ENCODE measurements at places on chromosomes 12 and 14.

DNA sequence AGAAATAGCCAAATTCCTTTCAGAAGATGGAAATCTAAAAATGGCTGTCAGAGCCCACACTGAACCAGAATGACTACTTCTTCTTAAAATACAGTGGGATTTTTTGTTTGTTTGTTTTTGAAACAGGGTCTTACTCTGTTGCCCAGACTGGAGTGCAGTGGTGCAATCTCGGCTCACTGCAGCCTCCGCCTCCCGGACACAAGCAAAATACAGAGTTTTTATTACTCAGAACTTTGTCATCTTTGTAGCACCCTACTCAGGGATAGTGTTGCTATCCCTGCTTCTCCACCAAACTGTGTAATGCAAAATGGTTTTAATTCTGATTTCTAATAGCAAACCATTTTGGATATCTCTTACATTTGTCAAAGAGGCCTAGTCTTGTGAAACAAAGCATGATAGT lies 16.4 kb downstream of the ZNF410 start:
- no peak for DNase-seq

GRCh38 chr12:96500693-96501092 lies 11.3 kb downstream of the CFAP54 start:
- no peak for DNase-seq

- DNase-seq = no peak
These were observed 13.0 kb upstream of the AMN start for GRCh38 chr14:102909462-102909861.

DNA sequence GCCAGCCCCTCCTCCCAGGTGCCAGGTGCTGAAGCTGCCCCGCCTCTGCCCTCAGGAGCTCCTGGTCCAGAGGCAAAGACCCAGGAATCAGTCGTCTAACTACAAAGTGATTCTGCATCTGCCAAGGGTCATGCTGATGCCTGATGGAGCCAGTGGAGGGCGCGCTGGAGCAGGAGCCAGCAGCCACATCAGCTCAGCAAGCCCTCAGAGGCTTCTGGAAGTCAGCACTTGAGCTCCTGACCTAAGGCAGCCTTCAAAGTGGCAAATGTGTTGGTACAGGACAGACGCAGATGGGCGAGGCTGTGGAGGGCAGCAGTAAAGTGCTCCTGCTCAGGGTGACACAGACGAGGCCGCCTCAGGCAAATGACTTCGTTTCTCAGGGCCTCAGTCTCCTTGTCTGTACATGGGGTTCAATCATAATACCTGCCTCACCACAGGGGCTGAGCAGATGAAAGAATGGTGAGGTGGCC lies 10.9 kb downstream of the C12orf43 start:
- DNase-seq = no peak

GRCh38 chr14:67736771-67737170 lies 35.1 kb downstream of the RDH12 start:
- DNase-seq = no peak

DNA sequence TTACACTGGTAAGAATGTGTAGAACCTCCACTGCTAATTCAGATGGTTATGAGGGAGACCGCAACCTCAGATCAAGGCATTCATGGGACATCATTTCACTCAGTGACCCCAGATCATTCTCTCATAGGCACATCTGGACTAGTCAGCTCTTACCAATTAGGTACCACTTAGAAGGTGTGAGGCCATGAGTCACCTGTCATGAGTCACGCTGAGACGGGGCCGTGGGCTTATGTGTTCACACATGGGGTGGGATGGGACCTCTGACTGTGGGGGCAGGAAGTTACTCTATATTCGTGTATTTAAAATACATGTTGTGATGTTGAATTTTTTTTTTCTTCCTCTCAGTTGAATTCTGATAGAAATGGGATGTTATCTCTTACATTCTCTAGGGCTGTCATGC lies 55.9 kb downstream of the CCDC92 start:
- no peak for DNase-seq

DNA sequence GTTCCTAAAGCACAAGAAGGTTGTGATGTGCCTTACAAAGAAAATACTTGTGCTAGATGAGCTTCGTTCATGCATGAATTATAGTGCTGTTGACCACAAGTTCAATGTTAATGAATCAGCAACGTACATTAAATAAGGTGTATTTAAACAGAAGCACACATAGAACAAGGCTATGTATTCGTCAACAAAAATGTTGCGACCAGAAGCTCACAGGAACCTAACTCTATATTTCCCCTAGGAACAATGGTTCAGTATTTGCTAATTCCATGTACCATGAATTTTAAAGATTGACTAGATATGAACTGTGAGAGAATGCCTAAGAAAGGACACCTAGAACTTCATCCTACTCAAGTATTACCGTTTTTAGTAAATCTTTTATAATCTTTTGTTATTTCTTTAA lies 149.6 kb downstream of the ITPR2 start:
- DNase-seq = no peak

DNA sequence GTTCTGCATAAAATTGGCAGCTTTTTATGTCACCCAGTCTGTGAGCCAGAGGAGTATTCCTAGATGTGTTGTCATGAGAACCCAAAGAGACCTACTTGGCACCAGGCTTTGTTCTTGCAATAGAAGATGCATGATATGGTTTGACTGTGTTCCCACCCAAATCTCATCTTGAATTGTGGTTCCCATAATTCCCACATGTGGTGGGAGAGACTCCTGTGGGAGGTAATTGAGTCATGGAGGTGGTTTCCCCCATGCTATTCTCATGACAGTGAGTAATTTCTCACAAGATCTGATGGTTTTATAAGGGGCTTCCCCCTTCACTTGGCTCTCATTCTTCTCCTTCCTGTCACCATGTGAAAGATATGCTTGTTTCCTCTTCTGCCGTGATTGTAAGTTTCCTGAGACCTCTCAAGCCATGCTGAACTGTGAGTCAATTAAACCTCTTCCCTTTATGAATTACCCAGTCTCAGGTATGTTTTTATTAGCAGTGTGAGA lies 572.0 kb upstream of the ATP2B1 start:
- DNase-seq = no peak

DNA sequence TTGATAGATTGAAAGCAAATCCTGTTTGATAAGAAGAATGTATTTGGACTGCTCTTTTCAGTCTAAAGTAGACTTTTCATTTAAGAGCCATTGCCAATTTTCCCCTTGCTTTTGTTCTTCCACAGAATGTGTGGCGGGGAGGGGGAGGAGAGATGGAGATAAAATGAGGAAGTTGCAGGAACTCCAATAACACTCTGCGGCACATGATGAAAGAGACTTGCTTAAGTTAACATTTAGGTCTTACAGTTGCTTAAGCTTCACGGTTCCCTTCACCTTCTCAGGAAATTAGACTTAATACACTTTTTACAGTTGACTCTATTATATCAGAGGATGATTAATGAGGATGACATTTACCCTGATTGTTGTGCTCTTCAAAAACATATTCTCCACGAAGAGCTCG lies 537.3 kb downstream of the TMTC2 start:
- DNase-seq = no peak

- no peak for DNase-seq
These were observed 3.2 kb upstream of the SYNDIG1L start for GRCh38 chr14:74429221-74429691.

DNA sequence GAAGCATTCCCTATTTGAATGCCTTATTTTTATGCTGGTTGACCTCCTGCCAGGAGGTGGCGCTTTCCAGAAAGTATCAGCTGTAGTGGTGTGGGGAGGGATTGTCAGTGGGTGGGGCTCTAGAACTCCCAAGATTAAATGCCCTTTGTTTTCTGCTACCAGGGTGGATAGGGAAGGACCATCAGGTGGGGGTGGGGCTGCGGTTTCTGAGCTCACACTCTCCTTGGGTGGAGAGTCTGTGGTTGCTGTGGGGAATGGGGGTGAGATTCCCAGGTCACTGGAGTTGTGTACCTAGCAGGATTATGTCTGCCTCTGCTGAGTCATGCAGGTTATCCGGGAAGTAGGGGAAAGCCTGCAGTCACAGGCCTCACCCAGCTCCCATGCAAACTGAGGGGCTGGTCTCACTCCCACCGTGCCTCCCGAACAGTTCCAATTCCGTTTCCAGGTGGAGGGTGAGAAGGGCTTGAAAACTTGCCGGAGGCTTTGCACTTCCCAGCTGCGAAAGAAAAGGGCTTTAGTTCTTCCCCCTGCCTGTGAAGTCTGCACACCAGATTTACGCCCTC lies 68.3 kb downstream of the ALG10B start:
- no peak for DNase-seq

- DNase-seq = no peak
These were observed 230.3 kb downstream of the BCAT1 start for GRCh38 chr12:24718617-24719016.

DNA sequence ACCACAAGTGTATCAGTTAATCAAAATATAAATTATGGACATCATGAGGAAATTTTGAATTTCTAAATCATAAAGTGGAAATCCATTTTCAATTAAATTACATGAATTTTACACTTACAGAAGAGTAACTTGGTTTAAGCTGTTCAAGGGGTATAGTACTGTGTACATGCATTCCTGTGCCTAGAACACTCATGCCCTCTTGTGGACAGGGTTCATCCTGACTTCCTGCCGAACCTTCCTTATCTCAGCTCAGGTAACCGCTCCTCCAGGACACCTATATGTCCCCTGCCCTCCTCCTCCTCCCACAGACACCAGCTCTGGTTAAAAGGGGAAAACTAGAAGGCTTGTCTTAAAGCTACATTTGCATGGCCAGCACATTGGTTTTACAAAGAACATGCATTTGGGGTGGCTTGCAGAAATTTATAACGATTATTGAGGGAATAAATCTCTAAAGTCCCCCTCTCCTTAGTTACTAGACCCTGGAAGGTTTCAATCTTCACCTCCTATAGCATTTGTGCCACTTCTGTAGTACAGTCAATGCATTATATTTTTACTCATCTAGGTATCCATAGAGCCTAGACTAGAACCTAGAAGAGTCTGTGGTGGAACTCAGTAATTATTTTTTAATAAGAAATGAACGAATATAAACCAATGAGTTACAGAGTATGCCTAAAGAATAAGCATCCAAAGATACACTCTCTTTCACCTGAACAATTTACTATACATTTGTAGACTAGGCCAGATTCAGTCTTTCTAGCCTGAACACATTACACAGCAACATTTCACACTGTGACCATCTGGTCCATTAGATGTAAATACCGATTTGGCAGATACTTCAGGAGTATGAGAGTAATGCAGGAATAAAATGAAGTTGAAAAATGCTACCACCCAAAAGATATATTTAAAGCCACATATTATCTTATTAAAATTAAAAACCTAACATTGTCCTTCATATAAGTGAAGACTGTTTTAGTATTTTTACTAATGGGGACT lies 345.6 kb downstream of the PAWR start:
- no peak for DNase-seq

DNA sequence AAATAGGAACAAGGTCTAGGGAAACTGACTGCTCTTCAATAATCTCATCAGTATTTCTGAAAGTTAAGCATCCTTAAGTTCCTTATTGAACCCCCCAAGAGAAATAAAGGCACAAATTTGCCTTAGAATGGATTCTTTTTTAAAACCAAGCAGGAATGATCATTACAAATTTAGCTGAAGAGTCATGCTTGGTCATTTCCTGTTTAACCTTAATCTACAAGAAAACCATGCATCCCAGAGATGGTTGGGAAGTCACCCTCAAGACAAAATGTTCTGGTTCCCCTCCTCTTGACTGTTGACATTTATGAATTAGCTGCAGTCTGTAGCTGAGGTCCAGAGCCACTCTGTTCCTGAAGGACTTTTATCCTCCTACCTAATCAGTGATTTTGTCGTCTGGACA lies 291.8 kb upstream of the G2E3 start:
- no peak for DNase-seq

- DNase-seq = no peak
These were observed 18.5 kb downstream of the ANAPC5 start for GRCh38 chr12:121333747-121334146.

DNA sequence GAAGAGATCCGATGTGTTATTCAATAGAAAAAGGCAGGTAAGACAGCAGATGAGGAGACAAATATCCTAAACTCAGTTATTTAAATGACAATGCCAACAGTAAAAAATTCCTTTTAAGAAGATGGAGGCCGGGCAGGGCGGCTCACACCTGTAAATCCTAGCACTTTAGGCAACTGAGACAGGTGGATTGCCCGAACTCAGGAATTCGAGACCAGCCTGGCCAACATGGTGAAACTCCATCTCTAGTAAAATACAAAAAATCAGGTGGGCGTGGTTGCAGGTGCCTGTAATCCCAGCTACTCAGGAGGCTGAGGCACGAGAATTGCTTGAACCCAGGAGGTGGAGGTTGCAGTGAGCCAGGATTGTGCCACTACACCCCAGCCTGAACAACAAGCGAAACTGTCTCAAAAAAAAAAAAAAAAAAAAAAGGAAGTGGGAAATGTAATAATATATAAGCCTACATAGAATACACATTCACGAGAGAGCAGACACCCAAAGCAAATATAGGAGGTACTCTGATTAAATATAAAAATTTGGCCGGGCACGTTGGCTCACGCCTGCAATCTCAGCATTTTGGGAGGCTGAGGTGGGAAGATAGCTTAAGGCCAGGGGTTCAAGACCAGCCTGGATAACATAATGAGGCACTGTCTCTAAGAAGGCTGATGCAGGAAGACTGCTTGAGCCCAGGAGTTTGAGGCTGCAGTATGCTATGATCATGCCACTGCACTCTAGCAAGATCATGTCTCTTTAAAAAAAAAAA lies 19.0 kb downstream of the CORO1C start:
- DNase-seq = no peak

- no peak for DNase-seq
These were observed 69.0 kb downstream of the KIF26A start for GRCh38 chr14:104207142-104208014.

DNA sequence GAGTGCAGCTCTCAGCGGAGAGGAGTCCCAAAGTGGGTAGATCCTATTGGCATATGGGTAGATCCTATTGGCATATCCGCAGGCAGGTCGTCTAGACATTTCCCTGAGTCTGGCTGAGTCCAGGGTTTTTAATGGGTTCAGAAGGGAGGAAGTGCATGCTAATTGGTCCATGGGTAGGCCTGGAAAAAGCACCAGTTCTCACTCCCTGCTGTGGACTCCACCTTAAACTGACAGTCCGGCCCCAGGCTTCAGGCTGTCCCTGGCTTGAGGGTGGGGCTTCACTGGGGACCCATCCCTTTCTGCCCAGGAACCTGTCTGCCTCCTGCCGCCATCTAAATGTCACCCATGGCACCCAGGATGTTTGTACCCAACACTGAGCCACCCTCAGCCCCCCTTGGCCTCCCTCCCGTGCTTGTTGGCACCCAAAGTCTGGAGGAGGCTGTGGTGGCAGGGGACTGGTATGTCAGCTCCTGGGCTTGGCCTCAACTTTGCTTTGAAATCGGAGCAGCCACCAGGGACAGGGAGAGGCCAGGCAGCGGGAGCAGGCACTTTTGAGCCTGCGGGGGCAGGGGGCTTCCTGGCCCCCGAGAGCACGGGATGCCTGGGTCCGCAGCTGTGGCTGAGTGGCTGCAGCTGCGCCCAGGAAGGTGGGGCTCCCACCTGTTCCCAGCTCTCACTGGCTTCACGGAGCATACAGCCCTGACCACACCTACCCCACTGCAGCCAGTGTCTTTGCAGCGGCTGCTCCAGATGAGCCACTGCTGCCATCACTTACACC lies 29.6 kb upstream of the YAF2 start:
- DNase-seq = no peak

Measured in gastrocnemius medialis (tissue), 4 donors.